ENCODE measurements at places on chromosomes 3 and 15. TPM values are rescaled to one million over a fixed set of nuclear protein-coding genes. Genes with fewer than 3 reads are reported as not detected.

UPK1B gene
- 0.12 TPM for total RNA-seq

GRCh38 chr3:167657684-167658225 lies 4.0 kb upstream of the WDR49 start:
- no peak for DNase-seq

GRCh38 chr3:148102156-148102555 lies 595.5 kb upstream of the AGTR1 start:
- DNase-seq = no peak

GRCh38 chr3:56785499-56785898 lies 16.2 kb downstream of the ARHGEF3 start:
- DNase-seq = no peak

RPP14 gene
- total RNA-seq = 14.6 TPM

GRCh38 chr3:113532698-113533533 lies 561 bp downstream of the SIDT1 start:
- no peak for DNase-seq

TMEM158 gene
- total RNA-seq = 272 TPM

DNA sequence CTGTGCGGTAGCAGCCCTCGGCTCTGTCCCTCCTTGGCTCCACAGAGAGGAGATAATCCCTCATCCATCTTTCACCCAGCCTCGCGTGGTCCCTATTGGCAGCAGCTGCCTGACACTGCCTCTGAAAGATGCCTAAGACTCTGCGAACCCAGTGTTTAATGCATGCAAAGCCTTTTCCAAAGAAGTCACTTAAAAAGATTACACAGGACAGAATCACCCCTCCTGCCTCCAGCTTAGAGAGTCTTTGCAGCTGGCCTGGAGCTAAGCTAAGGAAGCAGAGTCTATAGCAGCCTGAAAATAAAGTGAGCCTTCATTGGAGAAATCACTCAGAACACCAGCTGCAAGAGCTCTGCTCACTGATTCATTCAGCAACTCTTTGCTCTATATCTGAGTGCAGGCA lies 247.2 kb downstream of the SHQ1 start:
- no peak for DNase-seq

DNA sequence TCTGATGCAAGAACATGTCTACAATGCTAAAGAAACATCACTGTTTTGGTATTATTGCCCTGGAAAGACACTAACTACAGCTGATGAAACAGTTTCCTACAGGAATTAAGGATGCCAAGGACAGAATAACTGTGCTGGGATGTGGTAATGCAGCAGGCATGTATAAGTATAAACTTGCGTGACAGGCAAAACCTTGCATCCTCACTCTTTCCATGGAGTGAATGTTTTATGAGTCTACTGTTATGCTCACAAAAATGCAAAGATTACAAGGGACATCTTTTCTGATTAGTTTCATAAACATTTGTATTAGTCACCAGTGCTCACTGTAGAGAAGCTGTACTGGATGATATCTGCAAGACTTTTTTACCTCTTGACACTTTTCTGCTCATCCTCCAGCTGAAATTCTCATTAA lies 143.6 kb downstream of the NAALADL2 start:
- DNase-seq = peak; percentile 98

DNA sequence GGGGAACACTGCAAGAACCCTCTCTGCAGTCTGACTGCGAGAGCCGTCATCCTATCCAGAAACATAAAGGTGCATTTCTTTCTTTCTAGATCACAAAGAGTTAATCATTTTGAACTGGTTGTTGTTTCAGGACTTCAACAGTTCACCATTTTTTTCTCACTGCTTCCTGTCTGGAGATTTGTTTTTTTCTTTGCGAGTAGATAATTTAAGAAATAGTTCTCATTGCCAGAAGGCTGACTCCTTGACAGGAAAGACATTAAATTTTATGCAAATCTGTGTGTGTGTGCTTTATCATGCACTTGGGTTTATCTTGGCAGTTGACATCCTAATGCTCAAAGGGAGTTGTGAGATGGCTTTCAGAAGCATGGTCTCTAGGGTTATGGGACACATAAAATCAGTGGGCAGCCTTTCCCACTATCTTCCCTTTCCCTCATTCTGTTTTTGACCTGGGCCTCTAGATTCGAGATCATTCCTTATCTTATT lies 123.5 kb upstream of the TBL1XR1 start:
- no peak for DNase-seq

GRCh38 chr3:31639828-31640227 lies 107.1 kb downstream of the STT3B start:
- no peak for DNase-seq

DNA sequence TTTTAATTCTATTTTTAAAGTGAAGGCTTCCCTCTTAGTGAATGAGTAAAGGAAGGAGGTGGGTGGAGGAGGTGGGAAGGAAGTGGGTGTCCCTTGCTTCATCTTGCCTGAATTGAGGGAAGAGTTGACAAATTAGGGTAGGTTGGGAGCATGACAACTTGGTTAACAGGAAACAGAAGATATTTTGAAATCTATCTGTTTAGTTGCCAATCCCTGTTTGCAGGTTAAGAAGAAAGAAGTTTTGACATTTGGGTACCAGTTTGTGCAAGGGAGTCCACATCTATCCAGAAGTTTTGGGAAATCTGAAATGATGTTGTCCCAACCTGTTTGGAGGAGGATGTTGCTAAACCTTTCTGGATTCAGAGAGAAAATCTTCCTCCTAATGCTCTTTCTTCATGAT lies 204.1 kb upstream of the SUCLG2 start:
- DNase-seq = no peak

DNA sequence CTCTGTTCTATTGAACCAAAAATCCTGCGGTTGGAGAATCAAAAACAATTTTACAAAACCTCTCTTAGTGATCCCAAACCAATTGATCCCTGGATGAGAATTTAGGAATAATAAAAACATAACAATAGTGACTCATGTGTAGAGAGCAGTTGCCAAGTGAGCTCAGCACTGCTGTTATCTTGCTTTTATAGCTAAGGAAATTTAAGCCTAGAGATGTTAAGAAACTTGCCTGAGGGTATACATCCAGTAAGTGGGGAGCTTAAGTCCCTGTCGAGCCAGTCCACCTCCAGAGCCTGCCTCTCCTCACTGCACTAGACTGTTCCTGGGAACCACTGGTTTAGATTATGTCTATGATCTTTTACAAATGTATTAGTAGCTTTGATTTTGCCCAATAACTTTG lies 358.4 kb upstream of the LMCD1 start:
- no peak for DNase-seq

DNA sequence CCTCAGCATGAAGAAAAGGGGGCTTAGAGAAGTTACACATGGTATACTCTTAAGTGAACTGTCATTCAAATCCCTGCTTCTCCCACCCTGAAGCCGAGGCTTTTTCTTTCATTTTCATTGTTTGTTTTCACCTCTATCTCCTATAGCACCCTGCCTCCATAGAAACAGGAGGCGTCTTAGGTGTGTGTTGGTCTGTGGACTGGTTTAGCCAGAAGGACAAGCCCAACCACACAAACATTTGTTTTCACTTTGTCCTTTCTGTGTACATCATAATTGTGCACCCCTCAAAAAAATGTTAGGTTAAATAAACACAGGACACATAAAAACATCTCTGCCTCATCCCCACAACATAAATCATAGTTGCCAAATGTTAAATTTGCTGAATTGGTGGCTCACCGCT lies 73.3 kb upstream of the UBE2E2 start:
- peak; percentile 55 for DNase-seq

AGBL1 gene
- total RNA-seq = not detected

XIRP1 gene
- 0.12 TPM for total RNA-seq

DPP8 gene
- total RNA-seq = 16.4 TPM

HAPLN3 gene
- 2.2 TPM for total RNA-seq

- DNase-seq = no peak
These were observed 2.9 kb downstream of the DIPK2A start for GRCh38 chr3:143974271-143975238.

DNA sequence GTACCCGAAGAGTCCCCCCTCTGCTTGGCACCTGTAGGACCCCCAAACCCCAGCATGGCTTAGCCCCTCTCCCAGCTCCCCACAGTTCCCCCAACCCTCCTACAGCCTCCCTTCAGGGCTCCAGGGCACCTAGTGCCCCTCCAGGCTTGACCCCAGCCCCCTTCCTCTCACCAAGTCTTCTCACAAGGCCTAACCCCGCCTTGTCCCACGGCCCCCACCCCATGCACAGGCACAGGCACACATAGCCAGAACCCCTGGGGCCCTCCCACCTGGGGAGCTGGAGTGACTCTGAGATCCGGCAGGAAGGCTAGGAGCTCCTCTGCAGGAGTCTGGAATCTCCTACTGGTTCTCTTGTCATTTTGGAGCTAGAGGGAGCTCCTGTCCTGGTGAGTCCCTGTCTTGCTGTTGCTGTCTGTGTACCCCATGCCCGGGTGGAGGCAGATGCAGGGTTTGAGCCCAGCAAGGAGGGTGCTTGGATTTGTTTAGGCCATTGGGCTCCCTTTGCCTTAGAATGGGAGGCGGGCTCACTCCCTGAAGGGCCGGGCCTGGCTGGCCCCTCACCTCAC lies 39.6 kb downstream of the KLF13 start:
- DNase-seq = no peak

- no peak for DNase-seq
These were observed 23.1 kb downstream of the ISG20 start for GRCh38 chr15:88661761-88662556.

PP2D1 gene
- not detected for total RNA-seq

GRCh38 chr3:52931889-52932288 lies 34.5 kb upstream of the STIMATE start:
- no peak for DNase-seq

ZBTB47 gene
- total RNA-seq = 5.5 TPM

MAGEL2 gene
- total RNA-seq = not detected

- no peak for DNase-seq
These were observed 37.0 kb downstream of the PARP16 start for GRCh38 chr15:65249641-65250040.

DNA sequence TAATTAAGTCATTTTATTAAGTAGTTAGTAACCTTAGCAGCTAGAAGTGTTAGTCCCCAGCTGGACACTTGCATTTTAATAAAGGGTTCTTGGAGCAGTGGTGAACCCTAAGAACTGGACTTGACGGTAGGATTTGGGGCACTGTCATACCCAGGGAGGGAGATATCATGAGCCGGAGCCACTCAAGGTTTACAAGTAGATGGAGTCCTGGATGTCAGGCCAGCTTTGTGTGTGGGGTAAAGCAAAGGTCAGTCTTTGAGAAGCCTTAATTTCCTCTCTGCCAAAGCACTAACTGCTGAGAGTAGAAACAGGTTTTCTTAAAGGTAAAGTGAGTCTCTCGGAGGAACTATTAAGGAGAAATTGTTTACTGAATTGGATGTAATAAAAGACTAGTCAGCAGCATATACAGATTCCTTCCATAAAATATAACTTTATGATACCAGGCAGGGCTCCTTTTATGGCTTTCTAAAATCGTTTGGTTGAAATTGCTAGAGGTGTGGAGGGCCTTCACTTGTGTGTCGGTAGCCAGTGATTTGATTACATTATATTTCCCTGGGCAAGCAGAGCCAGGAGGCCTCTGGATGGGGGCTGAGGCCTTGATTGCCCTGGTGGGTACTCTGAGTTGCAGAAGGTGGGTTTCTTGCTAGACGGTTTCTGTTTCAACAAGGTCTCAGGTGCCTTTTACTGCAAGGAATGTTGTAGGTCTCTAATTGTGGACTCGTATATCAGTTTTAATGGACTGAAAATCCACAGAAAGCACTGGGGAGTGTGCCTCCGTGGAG lies 23.1 kb downstream of the SQOR start:
- no peak for DNase-seq

- DNase-seq = peak; percentile 14
These were observed 56.4 kb downstream of the CRYGS start for GRCh38 chr3:186487819-186488218.
